ENCODE measurements at places on chromosomes 2 and 18.

- no peak for DNase-seq
Measured at GRCh38 chr2:100292022-100292580, 30.2 kb downstream of the LONRF2 start.

- DNase-seq: no peak
Measured at GRCh38 chr18:74996055-74996454, 212.9 kb downstream of the PTGR3 start.

- DNase-seq: no peak
Measured at GRCh38 chr2:191678437-191679100, 633 bp downstream of the NABP1 start.

DNA sequence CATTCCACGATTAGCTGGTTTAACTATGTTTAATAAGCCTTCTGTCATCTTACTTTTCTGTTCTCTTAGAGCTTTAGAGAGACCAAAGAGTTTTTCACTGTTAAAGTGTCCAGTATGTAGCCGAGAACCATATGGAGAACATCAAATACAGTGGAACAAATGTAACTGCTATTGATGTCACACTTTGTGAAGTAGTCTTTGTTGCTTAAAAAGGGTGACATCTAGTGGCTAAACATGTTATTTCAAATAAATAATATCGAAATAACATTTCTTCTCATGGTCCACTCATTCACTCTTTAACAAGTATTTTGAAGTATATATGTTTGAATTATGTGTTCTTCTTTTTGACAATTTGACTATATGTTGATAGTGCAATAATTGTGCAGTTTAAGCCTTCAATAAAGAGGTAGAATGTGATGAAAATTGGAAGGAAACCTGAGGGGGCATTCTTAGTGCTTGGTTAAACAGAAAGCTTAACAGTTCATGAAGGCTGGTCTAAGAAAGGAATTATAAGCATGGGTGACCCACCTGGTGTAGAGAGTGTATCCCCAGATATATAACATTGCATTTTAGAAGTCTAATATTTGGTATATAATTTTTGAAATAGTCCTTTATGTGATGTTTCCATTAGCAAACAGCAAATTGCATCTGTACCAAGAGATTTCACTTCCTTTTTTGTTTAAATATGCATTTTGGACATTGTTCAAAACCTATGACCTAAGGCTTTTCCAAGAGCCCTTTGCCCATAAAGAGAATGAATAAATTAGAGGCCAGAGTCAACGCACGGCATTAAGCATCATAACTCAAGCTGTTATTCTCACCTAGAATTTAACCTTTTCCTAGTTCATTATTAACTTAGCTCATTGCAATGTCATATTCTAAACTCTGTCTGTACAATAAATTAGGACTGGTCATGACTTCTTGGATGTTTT, 112.1 kb downstream of the KYNU start:
- peak; percentile 22 for DNase-seq

DNA sequence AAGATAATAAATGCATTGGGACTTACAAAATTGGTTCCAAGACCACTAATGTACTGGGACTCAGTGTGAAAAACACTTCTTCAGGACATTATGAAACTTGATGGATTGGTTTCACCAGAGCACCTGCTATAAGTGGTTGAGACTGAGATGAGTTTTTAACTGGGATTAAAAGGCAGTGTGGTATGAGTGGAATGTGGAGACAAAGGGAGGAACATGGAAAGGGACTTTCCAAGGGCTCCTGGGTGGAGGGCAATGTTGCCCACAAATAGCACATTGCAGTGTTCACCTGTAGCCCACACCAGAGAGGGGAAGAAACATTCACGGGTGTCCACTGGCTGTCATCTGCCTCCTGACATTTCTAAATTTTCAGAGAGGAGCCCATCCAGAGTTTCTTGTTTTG, 253.3 kb upstream of the TANK start:
- DNase-seq: no peak

DNA sequence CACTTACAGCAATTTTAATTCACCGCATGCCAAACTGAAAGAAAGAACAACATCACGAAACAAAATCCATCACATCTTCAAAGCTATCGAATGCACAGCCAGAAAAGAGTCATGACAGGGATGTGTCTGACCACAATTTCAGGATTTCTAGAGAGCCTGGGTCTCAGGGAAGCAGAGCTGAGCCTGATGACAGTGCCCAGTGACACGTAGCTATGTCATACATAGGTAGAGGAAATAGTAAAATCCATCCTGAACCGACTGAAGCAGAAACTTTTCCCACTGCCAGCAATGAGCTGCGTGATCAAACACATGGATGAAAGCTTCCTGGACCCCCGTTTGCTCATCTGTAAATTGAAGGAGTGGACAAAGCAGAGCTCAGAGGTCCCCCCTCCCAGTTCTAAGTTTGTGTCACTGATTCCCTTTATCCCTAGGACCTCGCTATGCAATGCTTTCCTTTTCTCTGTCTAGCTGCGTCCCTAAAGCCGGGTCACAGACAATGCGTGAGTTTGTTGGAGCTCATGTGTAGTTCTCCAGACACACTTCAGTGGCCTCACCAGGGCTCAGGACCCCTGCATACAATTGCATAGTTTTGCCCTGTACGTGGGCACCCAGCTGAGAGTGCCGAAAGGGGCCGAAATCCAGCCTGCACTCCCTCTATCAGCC, 37.6 kb downstream of the CCBE1 start:
- no peak for DNase-seq

- no peak for DNase-seq
Measured at GRCh38 chr2:105450471-105450870, 51.6 kb upstream of the FHL2 start.

DNA sequence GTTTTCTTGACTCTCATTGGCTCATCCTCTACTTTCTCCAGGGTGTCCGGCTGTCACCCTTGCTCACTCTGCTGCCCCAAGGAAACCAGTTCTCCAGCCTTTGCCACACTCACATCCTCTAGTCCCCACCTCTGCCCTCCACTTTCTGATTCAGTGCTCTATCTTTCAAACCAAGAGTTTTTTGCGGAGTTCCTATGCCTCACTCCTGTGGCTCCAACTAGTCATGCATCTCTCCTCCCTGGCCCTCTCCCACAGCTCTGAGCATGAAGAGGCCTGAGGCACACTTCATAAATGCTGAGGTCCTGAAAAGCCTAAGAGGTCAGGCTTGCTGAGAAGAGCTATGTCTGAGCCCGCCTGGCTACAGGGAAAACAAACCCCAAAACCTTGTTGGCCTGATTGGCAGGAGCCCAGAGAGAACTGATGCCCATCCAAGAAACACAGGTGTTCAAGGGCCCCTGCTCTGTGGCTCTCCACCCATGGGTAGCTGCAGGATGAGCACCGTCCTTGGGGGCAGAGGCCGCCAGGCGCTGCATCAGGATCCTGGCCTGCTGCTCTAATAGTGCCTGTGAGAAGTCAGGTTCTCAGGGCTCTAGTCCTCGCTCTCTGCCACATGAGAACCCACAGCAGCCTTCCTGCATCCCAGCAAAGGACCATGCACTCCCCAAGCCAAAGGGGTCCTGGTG, 42.1 kb downstream of the HS1BP3 start:
- no peak for DNase-seq

DNA sequence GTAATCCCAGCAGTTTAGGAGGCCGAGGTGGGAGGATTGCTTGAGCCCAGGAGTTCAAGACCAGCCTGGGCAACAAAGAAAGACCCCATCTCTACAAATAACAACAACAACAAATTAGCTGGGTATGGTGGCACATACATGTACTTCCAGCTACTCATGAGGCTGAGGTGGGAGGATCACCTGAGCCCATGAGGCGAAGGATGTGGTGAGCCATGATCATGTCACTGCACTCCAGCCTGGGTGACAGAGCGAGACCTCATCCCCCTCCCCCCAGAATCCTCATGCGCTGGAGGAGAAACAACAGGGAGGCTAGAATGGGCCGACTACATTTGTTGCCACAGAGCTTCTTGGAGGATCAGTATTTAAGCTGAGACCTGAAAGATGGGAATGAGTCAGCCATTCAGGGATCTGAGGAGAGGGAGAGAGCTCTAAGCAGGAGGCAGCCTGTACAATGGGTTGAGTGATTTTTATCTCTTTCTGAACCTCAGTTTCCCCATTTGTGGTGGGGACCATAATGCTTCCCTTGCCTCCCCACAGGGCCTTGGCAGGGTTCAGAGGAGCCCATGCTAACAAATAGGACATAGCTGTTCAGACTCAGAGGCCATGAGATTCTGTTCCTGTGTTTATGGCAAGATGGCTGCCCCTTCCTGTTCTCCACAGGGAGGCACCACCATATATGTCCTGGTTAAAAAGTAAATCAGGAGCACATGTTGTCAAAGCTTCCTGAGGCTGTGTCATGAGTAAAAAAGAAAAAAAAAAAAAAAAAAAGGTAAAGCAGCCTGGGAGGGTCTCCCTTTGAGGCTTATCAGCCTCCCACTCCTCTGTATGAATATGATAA, 131.4 kb upstream of the HAAO start:
- DNase-seq: no peak

DNA sequence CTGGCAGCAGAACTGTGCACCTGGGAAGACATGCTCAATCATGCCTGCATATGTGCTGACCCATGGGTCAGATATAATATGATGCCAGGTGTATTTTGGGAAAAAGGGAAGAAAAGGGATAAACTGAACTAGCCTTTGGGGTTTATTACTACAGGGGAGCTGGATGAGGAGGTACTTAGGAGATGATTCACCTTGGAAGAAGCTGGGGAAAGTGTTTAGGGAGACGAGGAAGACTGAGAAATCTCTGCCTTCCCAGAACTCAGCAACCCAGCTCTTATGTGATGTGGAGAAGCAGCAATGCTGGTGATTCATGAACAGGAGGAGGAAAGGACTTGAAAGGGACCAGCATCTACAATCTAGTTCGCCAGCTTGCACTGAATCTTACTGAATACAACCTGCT, 110.2 kb downstream of the BARD1 start:
- no peak for DNase-seq

Data from G401 (cell line).